ENCODE measurements at places on chromosomes 7 and 10.

GRCh38 chr10:28797904-28798371 is 120.6 kb downstream of the BAMBI start:
- no peak for DNase-seq

GRCh38 chr7:142923391-142923790 is 10.2 kb downstream of the TRPV5 start:
- no peak for DNase-seq

DNA sequence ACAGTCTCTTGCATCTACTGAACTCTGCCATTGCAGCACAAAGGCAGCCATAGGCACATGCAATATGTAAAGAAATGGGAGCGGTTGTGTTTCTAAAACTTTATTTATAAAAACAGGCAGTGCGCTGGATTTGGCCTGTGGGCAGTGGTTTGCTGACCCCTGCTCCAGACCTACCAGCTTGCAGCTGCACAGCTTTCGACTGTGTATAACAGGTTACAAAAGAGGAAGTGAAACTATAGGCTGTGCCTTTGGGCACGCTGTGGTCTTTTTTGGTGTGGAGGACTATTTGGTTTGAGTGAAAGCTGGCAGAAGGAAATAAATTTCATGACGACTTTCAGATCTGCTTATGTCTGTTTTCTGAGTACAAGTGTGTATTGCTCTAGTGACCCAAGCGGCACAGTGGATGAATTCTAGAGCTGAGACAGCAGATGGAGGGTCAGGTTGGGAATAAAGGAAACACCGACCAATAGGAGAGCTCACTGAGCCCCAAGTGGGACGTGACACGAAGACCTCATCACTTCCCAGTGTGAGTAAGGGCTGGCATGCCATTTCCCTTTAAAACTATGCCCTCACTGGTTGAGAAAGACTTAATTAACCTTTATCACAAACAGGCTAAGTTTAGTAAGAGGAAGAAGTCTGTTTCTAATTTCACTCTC is 152.7 kb downstream of the ANK3 start:
- DNase-seq = no peak

DNA sequence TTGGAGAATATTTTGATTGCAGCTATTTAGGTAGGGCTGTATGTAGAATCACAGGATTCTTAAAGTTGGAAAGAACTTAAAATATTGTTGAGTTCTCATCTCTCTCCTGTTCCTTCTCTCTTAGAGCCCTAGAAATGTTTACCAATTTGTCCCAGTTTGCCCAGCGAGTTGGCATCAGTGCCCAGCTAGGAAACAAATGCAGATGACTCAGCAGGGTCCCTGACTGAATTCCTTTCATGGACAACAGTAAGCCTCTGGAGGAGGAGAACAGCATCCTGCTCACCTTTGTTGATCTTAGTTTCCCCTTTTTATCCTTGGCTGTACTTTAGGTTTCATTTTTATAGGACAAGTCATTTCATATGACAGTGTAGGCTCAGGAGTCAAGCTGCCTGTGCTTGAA is 89.3 kb downstream of the SEC23IP start:
- no peak for DNase-seq

- no peak for DNase-seq
Measured at GRCh38 chr7:89401690-89402089, 606.2 kb upstream of the TEX47 start.

DNA sequence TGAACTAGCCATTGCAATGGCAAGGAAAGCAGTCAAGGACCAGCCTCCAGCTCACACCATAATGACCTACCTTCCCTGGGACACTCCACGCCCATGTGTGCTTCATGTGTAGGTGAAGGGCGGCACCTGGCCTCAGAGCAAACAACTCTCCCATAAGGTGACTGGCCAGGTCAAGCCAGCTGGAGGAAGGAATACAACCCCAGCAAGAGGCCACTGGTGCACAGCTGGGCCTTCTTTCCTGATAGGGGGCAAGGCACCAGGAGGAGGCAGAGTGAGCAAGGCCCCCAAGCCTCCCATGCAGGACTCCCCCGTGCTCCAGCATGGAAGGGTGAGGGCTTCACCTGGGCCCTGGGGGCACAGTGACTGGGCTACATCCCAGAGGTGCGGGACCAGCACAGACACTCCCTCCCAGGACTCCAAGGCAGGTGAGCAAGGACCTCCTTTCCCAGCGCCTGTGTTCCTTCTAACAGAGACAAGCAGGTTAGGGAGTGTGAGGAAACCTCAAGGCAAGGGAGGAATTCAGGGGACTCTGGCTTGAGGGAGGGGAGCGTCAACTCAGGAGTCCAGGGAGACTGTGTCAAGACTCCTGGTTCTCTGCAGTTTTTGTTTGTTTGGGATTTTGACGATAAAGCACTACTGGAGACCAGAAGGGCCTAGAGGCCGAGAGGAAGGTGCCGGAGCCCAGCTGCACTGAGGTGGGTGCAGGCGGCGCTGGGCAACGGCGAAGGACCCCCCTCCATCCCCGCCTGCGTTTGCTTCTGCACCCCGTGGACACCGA is 1.7 kb downstream of the PTPRN2 start:
- DNase-seq = peak; percentile 42

DNA sequence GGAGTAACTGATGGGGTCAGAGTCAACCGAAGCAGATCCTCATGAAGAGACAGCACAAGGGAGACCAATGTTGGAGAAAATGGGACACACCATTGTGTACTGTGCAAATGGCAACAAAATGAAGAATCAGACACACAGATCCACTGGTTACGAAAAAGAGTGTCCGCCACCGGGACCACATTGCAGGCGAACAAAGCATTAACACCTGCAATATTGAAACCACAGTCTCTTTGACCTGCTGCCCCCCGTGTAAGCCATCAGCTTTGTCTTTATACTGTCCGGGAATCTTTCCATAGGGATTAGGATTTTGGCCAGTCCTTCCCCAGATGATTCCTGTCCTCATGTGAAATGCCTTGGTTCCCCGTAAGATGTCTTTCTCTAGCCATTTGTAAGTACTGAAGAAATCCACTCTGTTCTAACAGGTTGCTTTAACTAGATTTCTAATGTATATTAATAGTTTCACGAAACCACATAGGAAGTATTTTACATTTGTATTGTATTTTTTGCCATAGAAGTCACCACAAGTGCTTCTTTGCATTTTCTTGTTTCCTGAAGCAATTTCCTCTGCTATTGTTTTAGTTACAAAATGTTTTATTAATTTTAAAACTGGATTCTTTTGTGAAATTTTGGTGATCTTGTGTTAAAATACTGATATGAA is 140.8 kb upstream of the NFE2L3 start:
- DNase-seq = no peak

DNA sequence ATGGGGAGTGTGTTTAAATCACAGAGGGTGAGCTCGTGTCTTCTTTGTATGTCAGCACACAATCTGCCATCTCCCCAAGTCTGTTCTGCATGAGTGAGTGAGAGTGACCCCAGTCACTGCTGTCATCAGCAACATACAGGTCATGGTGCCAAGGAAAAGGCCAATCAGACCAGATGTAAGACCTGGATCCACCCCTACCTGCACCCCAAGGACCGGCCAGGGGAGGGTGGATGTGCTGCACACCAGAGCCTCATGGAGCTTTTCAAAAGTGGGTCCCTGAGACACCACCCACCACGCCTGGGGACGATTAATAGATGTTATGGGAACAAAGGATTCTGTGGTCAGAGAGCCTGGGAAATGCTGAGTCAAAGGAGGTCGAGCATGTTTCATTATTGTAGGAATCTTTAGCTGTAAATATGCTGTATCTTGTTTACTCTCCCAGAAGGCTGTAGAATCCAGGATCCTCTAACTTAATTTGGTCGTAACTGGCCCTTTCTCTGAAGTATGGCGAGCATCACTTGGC is 420.5 kb downstream of the RPS24 start:
- DNase-seq = no peak

DNA sequence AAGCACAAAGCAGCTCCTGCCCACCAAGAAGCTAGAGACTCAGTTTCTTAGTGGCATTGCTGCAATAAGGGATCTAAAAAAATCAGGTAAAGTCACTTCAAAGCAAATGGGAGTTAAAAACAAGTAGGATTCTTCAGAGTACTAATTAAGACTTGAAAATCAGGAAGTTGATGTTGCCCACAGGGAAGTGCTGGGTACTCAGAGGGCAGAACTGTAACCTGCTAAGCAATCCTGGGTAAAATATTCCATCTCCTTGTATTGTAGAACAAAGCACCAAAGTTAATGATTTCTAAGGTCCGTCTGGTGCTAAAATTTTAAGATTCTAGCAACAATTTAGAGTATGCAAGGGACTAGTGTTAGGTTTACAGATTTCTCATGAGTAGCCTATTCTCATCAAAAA is 8.3 kb downstream of the PEX1 start:
- no peak for DNase-seq

GRCh38 chr7:28782362-28782761 is 175.8 kb downstream of the TRIL start:
- no peak for DNase-seq

DNA sequence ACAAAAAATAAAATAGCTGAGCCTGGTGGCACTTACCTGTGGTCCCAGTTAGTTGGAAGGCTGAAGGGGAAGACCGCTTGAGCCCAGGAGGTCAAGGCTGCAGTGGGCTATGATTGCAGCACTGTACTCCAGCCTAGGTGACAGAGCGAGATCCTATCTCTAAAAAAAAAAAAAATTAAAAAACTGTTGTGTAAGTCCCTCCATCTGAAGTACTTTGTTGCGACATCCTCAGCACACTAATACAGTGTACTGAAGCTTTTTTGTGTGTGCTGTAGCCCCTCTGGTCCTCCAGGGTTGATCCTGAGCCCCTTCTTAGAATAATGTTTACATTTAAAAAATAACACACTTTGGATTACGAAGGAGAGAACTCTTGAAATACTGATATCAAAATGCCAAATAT is 71.3 kb downstream of the PFKFB3 start:
- no peak for DNase-seq

- DNase-seq = no peak
Measured at GRCh38 chr10:48502791-48503190, 102.1 kb downstream of the ARHGAP22 start.

DNA sequence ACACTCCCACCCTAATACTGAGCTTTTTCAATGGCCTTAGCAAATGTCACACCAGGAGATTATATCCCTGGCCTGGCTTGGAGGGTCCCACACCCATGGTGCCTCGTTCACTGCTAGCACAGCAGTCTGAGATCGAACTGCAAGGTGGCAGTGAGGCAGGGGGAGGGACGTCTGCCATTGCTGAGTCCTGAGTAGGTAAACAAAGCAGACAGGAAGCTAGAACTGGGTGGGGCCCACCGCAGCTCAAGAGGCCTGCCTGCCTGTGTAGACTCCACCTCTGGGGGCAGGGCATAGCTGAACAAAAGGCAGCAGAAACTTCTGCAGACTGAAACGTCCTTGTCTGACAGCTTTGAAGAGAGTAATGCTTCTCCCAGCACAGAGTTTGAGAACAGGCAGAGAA is 338.9 kb upstream of the MBL2 start:
- no peak for DNase-seq

DNA sequence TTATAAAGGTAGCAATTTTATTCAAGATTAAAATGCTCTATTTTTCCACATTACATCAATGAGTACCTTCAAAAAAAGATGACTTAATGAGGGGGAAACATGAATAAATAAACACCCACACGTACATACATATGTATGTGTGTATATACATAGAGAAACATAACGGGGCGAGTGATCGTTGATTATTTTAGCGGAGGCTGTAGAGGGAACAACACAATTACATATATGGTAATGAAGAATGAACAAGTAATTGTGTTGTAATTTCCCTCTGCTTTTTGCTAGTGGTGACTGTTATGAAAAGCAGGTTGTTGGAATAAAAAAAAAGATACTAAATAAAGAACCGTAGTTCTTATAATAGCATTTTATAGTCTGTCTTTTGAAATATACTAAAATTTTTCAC is 63.2 kb downstream of the CACNB2 start:
- DNase-seq = no peak

- no peak for DNase-seq
Measured at GRCh38 chr7:131106681-131107336, 220.9 kb upstream of the MKLN1 start.

DNA sequence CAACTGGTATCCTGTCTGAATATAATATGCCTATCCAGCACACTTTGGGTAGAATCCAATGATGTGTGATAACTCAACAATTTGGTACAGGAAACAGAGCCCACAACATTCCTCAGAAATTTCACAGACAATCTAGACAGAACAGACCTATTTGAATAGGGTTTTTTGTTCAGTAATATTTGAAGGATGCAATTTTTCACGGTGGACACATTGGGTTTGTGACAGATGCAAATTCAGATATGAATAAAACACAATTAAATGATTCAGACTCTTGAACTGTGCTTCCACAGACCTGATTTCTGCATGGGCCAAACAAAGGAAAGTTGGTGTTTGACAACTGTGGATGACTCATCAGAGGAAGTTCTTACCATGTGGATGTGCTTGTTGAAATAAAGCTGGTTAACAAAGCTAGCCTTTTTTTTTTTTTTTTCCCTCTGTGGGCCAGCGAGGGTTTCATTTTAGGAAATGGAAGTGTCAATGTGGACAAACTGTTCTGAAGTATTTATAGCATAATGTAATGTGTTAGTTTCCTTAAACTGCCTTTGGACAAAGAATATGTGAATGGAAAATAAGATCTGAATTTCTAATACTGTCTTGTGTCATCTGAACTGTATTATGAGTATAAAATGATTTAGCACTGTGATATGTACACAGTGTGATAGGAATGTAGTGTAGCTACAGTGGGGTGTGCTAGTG is 43.2 kb upstream of the FAM133B start:
- DNase-seq = no peak

GRCh38 chr7:137480824-137481365 is 137.4 kb upstream of the PTN start:
- no peak for DNase-seq

DNA sequence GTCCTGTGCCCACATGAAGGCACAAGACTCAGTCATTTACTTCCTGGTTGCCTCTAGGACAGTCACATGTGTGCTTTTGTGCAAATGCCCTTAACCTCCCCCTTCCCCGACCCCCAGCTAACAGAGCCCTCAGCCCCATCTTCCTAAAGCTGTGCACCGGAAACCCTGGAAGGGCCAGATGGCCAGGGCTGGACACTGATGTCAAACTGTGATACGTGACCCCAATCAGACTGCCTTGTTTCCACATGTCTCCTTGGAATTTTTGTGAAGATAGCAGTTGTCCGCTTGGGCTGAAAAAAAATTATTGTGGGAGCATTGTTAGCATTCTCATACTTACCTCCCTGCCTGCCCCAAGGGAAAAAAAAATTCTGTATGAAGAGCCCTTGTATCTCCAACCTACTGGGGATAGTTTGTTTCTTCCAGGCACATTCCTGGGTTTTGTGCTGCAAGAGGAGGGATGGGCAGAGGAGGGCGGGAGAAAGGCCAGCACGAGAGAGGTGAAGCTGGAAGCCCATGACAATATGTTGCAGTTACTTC is 17.0 kb upstream of the ADAM12 start:
- no peak for DNase-seq
